ENCODE measurements at places on chromosomes 12 and 14. TPM values are rescaled to one million over a fixed set of nuclear protein-coding genes. Genes with fewer than 3 reads are reported as not detected.
A peak's percentile ranks its signal among the peaks of the same experiment; 100 is the strongest.

- H3K27ac ChIP-seq: no peak overlapping the region
- H3K27me3 ChIP-seq: no peaks in the 10 kb centered on the region
- H3K4me1 ChIP-seq: no peaks in the 10 kb centered on the region
- H3K36me3 ChIP-seq: no peaks in the 10 kb centered on the region
Measured at GRCh38 chr12:124039276-124039675, 66.3 kb downstream of the ZNF664 start.

GRCh38 chr14:98835825-98836100 lies 436.2 kb downstream of the BCL11B start:
- no peaks in the 10 kb centered on the region for H3K36me3 ChIP-seq
- no peaks in the 10 kb centered on the region for H3K4me1 ChIP-seq
- no peak for DNase-seq
- H3K4me3 ChIP-seq: no peak overlapping the region
- H3K27ac ChIP-seq: no peak overlapping the region
- no peaks in the 10 kb centered on the region for H3K27me3 ChIP-seq

DNA sequence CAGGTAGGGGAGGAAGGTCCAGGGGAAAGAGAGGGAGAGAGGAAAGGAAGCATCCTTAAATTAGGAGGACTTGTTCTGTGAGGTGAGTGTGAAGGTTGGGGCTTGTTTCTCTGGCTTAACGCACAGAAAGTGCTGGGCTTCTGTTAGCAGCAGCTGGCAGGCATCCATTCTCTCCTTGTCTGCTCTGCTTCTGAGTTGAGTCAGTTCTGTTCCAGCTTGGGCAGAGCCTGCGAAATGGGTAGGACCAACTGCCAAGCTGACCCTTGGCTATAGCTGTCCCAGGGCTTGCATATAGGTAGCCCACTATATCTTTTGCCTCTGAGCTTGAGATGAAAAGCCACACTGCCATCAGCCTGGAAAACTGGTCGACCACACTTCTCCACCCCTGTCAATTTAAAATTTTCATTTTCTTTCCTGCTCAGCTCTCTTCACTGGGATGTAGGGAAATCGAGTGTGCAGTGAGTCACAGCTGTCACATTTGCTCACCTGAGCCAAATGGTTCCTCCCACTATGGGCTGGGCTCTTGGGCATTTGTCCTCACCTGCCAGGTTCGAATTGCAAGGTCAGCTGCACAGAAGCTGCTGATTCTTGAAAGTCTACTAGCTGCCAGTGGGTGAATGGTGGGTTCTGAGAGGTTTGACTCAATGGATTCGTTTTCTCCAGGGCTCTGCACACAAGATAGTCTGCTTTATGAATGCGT lies 256.4 kb upstream of the PWP1 start:
- DNase-seq: no peak
- H3K4me3 ChIP-seq: no peak overlapping the region
- H3K4me1 ChIP-seq: no peaks in the 10 kb centered on the region
- H3K27ac ChIP-seq: no peak overlapping the region
- no peaks in the 10 kb centered on the region for H3K36me3 ChIP-seq

DNA sequence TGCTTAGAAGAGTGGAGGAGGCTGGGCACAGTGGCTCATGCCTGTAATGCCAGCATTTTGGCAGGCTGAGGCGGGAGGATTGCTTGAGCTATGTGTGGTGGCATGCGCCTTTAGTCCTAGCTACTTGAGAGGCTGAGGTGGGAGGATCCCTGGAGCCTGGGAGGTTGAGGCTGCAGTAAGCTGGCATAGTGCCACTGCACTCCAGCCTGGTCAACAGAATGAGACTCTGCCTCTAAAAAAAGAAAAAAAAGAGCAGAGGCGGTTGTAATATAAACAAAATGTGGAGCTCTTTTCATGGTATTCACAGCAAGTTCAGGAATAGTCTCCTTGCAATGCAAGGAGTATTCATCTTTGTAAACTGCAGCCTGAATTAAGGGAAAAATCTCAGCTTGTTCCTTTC lies 27.2 kb downstream of the ARID2 start:
- no peaks in the 10 kb centered on the region for H3K27me3 ChIP-seq
- H3K27ac ChIP-seq: no peak overlapping the region
- H3K4me3 ChIP-seq: no peak overlapping the region
- DNase-seq: no peak

- H3K4me3 ChIP-seq: no peak overlapping the region
- H3K27me3 ChIP-seq: no peaks in the 10 kb centered on the region
- H3K4me1 ChIP-seq: peaks cover 8% of the 10 kb centered on the region
- no peaks in the 10 kb centered on the region for H3K36me3 ChIP-seq
- DNase-seq: no peak
Measured at GRCh38 chr12:41981013-41981412, 163.7 kb downstream of the GXYLT1 start.

DNA sequence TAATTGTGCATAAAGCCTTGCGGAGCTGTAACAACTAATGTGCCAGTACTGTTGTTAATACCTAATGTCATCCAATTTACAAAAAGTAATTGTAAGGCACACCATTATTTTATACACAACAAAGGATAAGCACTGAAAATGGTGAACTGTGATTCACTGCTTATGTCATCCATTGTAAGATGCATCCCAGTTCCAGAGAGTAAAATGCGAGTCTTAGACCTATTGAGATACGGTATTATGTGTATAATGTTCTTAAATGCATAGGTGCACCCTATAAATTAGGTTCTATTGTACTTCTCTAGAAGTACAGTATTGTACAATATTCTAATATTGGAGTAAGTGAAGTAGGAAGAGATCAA lies 406 bp downstream of the PARP2 start:
- H3K27me3 ChIP-seq: no peaks in the 10 kb centered on the region
- peaks cover 4% of the 10 kb centered on the region for H3K4me1 ChIP-seq
- peaks cover 6% of the 10 kb centered on the region for H3K36me3 ChIP-seq
- DNase-seq: no peak

DNA sequence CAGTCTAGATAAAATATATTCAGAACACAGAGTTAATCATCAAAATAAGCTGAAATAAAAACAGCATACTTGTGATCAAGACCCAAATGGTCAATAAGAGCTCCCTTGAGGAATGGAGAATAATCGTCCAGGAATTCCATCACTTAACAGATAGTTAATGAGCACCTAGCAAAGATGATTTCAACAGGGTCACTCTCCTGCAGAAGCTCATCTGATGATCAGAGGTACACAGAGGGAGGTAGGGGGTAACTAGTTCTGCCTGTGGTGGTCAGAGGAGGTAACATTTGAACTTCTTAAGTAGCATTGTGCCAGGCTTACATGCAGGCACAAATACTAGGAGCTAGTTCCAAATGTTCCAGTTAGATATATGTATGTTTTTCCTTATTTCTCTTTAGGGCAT lies 9.5 kb downstream of the MED13L start:
- H3K27me3 ChIP-seq: no peaks in the 10 kb centered on the region
- H3K4me3 ChIP-seq: no peak overlapping the region
- DNase-seq: no peak
- H3K36me3 ChIP-seq: no peaks in the 10 kb centered on the region
- H3K27ac ChIP-seq: no peak overlapping the region
- peaks cover 56% of the 10 kb centered on the region for H3K4me1 ChIP-seq

- no peaks in the 10 kb centered on the region for H3K36me3 ChIP-seq
- H3K4me1 ChIP-seq: no peaks in the 10 kb centered on the region
- no peak for DNase-seq
- H3K27ac ChIP-seq: no peak overlapping the region
- H3K27me3 ChIP-seq: no peaks in the 10 kb centered on the region
- no peak overlapping the region for H3K4me3 ChIP-seq
Measured at GRCh38 chr14:103886304-103887169, 39.2 kb upstream of the PPP1R13B start.

DNA sequence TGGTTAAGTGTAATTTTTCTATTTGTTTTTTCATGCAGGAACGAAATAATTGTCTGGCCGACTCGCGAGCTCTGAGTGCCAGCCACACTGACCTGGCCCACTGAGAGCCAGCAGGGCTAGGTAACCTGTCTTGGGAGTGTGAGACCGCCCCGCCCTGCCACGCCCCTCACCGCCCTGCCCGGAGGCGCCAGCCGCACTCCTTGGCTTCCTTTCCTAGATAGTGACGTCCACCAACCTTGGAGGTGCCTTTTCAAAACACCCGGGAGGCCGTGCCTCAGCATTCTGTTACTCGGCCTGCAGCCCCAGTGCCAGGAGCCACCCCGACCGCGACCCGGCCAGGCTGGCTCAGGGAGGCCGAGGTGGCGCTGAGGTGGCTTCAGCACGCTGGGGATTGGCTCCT lies 21.7 kb downstream of the XRCC3 start:
- no peak overlapping the region for H3K4me3 ChIP-seq
- DNase-seq: no peak
- peaks cover 34% of the 10 kb centered on the region for H3K36me3 ChIP-seq
- no peak overlapping the region for H3K27ac ChIP-seq
- no peaks in the 10 kb centered on the region for H3K27me3 ChIP-seq

DNA sequence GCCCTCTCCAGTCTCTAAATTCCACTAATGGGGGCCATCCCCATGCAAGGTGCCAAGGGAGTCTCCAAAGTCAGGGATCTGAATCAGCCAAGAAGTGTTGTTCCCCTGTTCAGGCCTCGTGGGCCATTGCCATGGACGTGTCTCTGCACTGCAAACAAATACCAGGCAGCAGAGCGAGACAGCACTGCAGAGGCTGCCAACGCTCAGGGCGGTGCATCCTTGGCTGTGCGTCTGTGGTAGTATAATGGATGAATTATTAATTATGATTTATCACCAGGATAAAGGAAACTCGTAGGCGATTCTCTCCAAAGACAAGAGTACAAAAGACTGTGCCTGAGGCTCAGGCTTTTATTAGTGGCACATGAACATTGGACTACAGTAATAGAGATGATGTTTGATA lies 122.3 kb upstream of the NTF3 start:
- H3K4me3 ChIP-seq: no peak overlapping the region
- H3K27ac ChIP-seq: no peak overlapping the region
- H3K27me3 ChIP-seq: no peaks in the 10 kb centered on the region
- DNase-seq: no peak

DNA sequence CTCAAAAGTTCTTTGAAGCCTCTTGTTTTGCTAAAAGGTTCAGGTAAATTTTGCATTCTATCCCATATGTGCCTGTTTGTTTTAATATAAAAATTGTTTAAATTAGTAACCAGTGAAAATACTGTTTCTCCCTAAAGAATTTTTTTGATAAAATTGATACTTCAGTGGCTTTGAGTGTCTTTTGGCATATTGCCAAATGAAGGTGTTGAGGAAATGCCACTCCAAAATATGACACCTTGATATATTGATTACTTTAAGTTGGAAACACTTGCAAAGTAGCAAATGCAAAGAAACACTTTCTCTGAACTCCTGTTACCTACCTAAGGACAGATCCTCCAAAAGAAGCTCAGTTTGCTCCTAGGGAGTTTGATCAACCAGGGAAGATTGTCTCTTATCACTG lies 8.4 kb downstream of the STYX start:
- H3K27ac ChIP-seq: no peak overlapping the region
- H3K4me1 ChIP-seq: no peaks in the 10 kb centered on the region
- DNase-seq: no peak
- H3K4me3 ChIP-seq: no peak overlapping the region
- H3K36me3 ChIP-seq: no peaks in the 10 kb centered on the region
- H3K27me3 ChIP-seq: no peaks in the 10 kb centered on the region

DNA sequence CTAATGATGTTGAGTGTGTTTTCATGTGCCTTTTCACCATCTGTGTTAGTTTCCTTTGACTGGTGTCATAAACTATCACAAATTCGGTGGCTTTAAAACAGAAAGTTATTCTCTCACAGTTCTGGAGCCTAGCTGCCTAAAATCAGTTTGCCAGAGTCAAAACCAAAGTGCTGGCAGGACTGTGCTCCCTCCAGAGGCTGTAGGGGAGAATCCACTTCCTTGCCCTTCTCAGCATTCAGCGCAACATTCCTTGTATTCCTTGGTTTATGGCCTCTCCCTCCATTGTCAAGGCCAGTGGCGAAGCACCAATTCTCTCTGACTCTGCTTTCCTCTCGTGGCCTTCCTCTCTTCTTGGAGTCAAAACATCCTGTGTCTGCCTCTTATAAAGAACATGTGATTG lies 174.2 kb upstream of the PDE3A start:
- no peak overlapping the region for H3K4me3 ChIP-seq
- DNase-seq: no peak
- H3K27ac ChIP-seq: no peak overlapping the region
- no peaks in the 10 kb centered on the region for H3K27me3 ChIP-seq
- peaks cover 4% of the 10 kb centered on the region for H3K4me1 ChIP-seq
- no peaks in the 10 kb centered on the region for H3K36me3 ChIP-seq

- H3K4me1 ChIP-seq: no peaks in the 10 kb centered on the region
- no peaks in the 10 kb centered on the region for H3K36me3 ChIP-seq
- H3K27ac ChIP-seq: no peak overlapping the region
- H3K27me3 ChIP-seq: no peaks in the 10 kb centered on the region
Measured at GRCh38 chr12:14284184-14284722, 81.2 kb upstream of the ATF7IP start.

DNA sequence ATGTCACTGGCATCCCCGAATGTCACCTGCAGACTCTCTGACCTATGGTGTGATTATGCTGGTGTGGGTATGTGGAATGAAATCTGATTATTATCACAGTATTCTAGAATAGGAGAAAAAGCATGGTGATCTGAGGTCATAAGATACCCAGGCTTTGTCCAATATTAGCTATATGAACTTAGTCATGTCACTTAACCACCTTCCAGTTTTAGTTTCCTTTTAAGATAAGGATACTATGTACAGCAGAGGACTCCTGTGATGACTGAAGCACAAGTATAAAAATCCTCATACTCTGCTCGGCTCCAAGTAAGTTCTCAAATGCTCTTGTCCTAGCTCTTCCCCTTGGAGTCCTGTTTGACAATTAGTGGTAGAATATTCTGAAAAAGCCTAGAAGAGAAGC lies 2.8 kb downstream of the GNS start:
- no peak for DNase-seq
- H3K36me3 ChIP-seq: no peaks in the 10 kb centered on the region
- no peak overlapping the region for H3K4me3 ChIP-seq
- peak overlapping the region; percentile 17 for H3K27ac ChIP-seq

ZFC3H1 gene
- 48.6 TPM for total RNA-seq

KLHL28 gene
- 9.6 TPM for total RNA-seq

A2ML1 gene
- 0.27 TPM for total RNA-seq

VAMP1 gene
- total RNA-seq: 29.9 TPM

KIF5A gene
- 2.7 TPM for total RNA-seq

HOXC13 gene
- not detected for total RNA-seq

METAP2 gene
- 87.6 TPM for total RNA-seq
